Brain pericyte (primary cell): ENCODE measurements at places on chromosomes 12 and 14.

- no peak for DNase-seq
Observed at GRCh38 chr12:6830286-6830890, 2.2 kb downstream of the P3H3 start.

DNA sequence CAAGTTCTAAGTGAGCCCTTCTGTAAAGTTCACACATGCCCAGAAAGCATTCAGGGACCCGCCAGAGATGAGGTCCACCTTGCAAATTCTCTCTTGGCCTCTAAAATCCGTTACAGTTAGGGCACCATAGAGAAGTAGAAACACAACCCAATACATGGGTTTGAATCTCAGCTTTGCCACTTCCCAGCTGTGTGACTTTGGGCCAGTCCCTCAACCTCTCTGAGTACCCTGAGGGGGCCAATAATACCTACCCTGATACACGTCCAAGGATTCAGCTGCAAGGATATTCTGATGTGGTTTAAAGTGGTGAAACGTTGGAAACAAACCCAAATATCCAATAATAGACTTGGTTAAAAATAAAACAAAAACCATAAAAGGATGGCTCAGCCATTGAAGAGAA, 11.7 kb downstream of the LHX5 start:
- no peak for DNase-seq

DNA sequence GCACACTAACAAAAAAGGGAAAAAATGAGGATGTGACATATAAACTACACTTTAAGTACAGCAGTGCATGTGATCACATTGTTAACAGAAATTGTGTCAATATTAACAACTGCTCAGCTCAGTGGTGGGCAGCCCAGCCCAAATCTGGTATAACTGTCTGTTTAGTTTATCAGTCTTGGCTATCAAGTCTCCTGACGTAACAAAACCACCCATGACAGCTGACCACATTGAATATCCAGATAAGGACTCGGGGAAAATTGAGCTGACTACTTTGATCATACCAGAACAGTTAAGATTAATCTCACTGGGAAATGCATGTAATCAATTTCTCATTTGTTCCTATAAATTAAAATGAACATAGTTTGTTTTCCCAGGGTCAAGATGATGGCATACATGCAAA, 396.6 kb downstream of the SNAPC1 start:
- no peak for DNase-seq

GRCh38 chr12:118574288-118574687, 197.9 kb downstream of the SUDS3 start:
- DNase-seq, result no peak

- no peak for DNase-seq
Observed at GRCh38 chr12:53759261-53759660, 7.5 kb upstream of the CISTR start.

DNA sequence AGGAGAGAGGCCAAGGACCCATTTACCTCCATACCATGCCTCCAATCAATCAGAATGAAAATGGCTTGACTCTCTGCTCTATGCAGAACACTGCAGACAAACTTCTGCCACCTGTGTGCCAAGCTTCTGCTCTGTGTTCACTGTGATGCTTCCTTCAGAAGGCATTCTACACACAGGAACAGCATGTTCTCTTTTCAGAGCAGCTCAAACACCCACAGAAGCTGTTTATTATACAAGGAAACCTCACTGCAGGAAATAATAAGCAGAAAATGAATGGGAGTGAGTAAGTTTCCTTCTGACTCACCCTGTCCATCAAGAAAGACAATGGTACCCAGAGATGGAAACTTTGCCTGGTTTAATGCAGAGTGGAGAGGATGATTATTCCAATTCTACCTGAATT, 2.4 kb upstream of the ESR2 start:
- DNase-seq, result no peak

GRCh38 chr12:12891080-12891880, at the start of gene GPRC5A:
Gene GPRC5A, plus strand, starts transcription at chr12:12891562. Its CDS starts 16,688 bp downstream, at chr12:12908250.
- peak; percentile 93 for DNase-seq

- DNase-seq, result peak; percentile 24
Observed at GRCh38 chr12:116015525-116015924, 262.0 kb downstream of the MED13L start.

- DNase-seq, result no peak
Observed at GRCh38 chr12:93518725-93519124, 51.4 kb downstream of the MRPL42 start.

DNA sequence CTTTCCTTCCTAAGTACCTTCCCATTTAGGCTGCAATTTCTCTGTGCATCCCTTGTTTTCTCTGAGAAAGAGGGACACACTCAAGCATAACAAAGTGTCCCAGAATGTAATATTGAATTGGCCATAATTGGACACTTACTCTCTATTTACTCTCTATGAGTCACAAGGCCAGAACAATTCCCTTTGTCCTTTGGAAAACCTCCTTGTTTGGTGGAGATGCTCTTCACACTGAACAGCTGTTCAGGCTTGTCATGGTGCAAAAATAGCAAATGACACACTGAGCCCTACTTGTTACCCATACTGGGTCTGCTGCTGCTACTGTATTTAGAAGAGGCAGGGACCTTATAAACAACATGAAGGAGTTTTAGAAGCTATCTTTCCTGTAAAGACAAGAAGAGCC, 1590.5 kb upstream of the TMEM132C start:
- DNase-seq, result no peak

GRCh38 chr14:99931308-99931707, 133.9 kb upstream of the EVL start:
- DNase-seq, result no peak

DNA sequence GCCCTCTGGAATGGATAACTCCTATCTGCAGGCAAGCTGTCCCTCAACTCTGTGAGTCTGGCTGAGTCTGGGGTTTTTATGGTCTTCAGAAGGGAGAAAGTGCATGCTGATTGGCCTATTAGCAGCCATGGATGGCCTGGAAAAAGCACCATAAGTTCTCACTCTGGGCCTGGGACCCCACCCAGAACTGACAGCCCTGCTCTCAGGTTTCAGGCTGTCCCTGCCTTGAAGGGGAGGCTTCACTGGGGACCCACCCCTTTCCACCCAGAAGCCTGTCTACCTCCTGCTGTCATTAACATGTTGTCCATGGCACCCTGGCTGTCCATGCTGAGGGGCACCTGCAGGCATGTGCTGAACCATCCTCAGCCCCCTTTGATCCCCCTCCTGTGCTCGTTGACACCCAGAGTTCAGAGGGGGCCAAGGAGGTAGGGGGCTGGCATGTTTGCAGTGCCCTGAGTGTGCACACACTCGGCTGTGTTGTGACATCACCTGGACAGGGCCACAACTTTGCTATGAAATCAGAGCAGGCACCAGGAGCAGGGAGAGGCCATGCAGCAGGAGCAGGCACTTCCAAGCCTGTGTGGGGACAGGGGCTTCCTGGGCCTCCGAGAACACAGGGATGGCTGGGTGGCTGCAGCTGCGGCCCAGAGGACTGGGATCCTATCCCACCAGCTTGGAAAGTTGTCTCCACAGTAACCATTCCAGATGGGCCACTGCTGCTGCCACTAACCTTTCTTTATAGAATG, 84.7 kb downstream of the ACSS3 start:
- DNase-seq, result no peak
